CD8-positive, alpha-beta T cell (primary cell): ENCODE measurements at places on chromosomes 7 and 10.

DNA sequence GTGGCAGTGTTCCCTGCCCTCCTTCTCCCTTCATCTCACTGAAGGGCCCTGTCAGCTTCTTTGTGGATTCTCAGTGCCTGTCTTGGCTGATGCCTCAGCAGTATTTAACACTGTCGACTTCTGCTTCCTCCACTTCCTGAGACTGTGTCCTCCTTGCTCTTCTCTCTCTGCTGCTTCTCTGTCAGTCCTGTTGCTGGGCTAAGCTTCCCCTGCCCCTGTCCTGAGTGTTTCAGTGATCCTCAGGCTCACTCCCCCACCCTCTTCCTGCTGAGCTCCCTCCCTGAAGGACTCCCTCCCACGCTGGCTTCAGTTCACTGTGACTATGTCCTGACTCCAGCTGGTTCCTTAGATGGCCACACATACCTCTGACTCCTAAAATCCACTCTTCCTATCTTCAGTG, 64.9 kb downstream of the CREM start:
- no peak for DNase-seq

- no peak for DNase-seq
Measured at GRCh38 chr10:129740532-129741279, 223.4 kb downstream of the EBF3 start.

GRCh38 chr7:4470246-4470645, 211.8 kb upstream of the FOXK1 start:
- DNase-seq, result no peak

- DNase-seq, result peak; percentile 24
Measured at GRCh38 chr7:111752022-111752582, 189.8 kb upstream of the IMMP2L start.

DNA sequence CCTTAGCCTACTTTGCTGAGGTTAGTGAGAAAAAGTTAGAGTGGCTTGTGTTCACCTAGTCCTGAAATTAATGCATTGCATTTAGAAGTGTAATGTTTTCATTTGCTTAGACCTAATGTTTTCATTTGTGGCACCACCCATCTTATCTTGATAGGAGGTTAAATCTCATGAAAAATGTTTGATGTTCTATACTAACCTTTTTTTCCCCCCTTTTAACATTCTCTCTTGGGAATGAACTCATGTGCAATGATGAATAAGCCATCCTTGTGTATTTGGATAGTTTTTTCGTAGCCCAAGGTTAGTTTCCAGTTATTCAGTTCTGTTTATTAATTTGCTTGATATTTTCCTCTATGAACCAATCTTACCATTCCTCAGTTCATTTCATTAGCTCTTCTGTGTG, 2.8 kb downstream of the FHIP2A start:
- DNase-seq, result no peak

- DNase-seq, result no peak
Measured at GRCh38 chr7:154996101-154996500, 6.8 kb downstream of the PAXIP1 start.

DNA sequence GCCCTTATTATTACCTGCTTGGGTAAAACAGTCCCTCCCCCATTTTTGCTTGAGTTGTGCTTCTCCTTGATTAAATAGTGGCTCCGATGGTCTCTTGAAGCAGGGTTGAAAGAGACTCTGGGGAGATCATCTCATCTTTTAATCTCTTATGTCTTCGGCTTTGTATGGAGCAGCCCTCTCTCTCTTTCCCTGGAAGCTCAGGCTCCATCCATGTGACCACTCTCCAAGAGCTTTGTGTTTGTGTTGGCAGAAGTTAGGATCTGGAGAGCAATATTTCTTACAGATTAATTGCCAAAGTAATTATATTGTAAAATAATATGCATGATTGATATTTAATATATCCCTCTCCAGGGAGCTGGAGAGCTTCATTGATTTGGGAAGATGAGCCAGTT, 76.9 kb downstream of the LRRC4 start:
- DNase-seq, result no peak

DNA sequence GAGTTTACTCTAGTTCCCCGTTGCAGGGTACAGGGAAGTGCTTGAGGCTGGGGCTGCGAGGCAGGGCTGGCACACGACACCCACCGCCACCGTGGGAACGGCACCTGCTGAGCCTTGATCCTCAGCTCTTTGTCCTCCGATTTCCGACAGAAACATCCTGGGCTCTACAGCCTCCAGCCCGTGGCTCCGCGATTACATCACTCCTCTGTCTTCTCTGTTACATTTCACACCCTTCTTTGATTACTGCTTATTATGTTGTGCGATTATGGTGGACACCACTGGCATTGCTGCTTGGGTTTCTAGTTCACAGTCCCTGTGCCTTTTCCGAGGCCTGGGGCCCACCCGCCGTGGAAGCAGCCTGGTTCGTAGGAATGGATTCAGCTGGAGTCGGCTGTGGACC, 26.9 kb downstream of the FKBP6 start:
- DNase-seq, result no peak

DNA sequence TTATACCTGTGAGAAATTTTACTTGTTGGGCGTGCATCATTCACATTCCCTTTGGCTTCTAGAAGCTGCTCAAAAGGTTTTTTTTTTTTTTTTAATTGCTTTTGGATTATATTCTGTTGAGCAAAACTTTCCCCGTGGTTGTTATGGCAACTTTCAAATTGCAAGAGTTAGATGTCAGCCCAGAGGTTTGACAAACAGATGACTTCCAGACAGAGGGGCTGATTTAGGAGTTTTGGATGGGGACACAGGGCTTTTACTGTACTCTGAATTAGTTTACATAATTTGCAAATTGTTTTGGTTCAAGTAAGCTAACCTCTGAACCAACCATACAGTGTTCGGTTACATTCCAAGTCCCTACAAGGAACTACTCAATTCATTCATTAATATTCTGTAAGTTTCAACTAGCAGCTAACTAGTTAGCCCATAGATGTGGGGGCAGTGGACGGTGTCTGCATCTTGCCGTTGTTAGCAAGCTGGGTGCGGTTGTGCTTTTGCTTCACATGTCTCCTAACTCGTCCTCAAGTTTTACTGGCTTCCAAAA, 66.4 kb upstream of the JAZF1 start:
- DNase-seq, result no peak

DNA sequence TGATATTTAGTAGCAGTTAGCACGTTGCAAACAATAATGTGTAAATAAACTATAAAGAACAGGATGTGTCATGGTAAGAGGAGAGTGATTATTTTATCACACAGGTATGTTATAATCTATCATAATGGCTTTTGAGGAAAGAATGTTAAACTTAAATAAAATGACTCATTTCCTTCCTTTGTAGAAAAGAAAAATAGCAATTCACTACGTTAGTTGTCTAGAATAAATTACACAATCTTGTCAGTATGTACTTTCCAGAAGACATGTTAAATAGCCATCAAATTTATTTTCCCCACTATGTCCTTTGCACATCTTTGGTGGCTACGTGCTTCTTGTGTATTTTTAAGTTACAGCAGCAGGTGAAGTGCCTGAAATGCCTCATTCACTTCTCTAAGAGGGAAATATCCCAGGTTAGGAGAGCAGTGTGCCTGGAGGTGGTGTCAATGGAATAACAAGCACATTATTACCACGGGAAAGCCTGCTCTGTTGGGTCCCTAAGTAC, 133.8 kb downstream of the SEMA3A start:
- no peak for DNase-seq

DNA sequence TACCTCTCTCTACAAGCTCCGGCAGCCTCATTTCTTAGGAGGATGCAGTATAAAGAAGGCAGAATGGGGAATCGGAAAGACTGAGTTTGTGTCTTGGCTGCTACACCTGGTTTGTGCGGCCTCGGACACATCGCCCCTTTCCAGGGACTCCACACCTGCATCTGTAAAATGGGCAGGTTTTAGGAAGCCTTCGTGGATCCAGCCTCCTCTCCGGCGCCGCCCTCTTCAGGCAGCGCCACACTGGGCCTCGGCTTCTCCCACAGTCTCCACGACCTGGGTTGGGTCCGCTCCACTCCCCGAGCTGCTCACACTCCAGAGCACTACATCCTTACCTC, 341 bp downstream of the GOT1 start:
- DNase-seq, result no peak

DNA sequence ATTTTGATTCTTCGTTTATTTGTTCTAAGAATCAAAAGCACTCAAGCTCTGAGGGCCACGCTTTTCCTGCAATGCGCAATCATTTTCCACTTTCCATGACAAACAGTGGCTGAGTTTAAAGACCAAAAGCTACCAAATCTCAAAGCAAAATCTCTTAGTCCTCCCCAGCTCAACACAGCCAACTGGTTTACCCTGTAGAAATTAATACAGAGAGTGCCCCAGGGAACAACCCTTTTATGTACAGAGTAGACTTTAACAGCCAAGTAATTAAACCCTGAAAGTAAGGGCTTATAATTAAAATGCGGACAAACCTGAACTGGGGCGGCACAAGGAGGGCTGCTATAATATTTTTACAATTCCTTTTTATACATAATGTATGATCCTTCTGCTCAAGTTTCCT, 53.2 kb downstream of the FAM53B start:
- DNase-seq, result no peak

- no peak for DNase-seq
Measured at GRCh38 chr7:39379416-39379815, 186.8 kb upstream of the YAE1 start.

- DNase-seq, result no peak
Measured at GRCh38 chr7:104156842-104157277, 51.0 kb downstream of the ORC5 start.

DNA sequence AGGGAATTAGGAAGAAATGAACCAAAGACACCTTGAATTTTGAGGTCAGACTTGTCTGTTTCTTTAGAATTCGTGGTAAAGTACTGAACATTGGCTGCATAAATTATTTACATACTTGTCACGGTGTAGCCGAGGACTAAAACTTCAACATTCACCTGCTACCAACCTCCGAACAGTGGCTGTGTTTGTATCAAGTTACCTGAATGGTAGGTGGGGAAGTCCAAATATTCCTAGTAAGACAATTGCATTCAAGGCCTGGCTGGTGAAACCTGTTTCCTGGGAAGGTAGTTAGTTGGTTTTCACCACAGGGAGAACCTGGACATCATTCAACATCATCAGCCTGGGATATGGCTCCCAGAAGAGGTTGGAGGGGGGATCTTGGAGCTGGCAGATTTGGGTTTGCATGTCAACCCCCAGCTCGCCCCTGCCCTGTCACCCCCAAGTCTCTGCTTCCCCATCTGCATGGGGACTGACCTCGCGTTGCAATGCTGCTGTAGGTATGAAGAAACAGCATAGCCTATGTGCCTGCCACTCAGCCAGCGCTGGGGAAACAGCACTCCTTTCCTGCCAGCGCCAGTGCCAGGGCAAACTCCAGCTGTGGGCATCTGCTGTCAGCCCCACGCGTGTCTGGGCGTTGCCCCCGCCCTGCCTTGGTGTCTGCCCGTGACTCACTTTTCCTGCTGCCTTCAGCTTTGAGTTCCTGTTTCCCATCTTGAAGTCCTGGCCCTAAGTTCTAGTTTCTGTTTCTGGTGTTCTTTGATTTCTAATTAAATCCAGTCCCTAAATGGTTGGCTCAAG, 12.7 kb upstream of the LARP4B start:
- no peak for DNase-seq

DNA sequence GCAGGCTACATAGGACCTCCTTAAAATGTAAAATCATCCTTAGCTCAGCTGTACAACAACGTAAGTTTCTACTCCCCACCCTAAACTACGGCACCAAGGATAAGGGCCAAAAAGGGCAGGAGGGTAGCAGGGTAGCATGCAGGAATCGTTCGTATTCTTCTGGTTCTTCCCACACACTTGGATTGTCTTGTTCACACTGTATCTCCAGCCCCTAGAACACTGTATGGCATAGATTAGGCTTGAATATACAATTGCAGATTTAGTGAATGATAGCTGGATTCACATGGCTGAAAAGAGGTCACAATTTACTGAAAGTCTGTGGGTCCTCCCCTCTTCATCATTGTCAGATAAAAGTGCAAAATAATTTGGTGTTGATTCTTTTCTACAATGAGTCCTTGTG, 28.2 kb upstream of the PRKAR2B start:
- DNase-seq, result no peak

- no peak for DNase-seq
Measured at GRCh38 chr7:103597606-103598005, 151.6 kb upstream of the SLC26A5 start.
